ELR (cell line): ENCODE measurements at places on chromosomes 12 and 14.

DNA sequence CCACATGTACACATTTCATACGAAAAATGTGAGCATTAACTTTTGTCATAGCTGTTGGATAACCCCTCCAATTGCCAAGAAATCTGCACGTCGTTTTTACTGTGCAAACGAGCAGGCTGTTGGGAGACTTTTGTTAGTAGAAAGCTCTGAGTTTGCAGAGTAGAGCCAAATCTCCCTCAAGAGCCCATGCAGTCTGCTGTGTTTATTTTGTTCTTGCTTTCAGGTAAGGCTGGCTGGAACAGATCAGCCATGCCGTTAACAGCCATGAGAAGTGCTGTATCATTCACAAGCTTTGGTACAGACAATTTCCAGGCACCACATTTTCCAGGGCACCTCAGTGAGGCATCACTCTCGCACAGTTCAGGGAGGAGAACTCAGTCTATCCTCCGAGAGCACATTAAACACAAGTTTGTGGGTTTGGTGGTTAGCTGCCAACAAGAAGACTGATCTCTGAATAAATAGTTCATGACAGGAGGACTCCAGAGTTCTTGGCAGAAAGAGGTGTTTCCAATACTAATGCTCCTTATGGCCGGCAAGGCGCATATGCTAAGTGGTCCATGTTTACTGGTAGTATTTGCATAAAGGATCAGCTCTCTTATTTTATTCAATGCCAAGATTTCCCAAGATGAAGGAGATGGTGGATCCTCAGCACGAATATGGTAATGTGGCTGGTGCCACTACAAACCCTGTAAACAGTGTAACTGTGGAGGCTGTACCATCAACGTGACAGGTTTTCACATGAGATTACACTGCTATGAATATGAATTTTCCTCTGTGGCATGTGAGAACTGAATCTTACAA, 30.3 kb upstream of the PELI2 start:
- no peak for DNase-seq

GRCh38 chr12:76265424-76266180, 82.6 kb downstream of the BBS10 start:
- DNase-seq: peak; percentile 42

GRCh38 chr14:68841016-68841809, 48.3 kb upstream of the ZFP36L1 start:
- peak; percentile 32 for DNase-seq

DNA sequence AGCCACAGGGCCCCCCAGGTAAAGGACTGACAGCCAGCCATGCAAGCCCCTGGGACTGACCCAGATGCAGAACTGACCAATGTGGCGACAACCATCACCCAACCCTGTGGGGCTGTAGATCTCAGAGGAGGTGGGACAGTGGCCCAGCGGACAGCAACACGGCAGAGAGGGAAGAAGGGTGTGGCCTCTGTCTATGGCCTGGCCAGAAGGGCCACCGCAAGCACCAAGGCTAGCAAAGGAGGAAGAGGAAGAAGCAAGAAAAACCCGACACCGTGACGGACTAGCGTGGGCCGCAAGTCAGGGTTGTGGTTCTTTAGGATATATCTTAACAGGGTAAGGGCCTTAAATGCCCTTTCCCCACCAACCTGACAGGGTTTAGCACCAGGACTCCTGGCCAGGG, 71.2 kb downstream of the ITPK1 start:
- no peak for DNase-seq

DNA sequence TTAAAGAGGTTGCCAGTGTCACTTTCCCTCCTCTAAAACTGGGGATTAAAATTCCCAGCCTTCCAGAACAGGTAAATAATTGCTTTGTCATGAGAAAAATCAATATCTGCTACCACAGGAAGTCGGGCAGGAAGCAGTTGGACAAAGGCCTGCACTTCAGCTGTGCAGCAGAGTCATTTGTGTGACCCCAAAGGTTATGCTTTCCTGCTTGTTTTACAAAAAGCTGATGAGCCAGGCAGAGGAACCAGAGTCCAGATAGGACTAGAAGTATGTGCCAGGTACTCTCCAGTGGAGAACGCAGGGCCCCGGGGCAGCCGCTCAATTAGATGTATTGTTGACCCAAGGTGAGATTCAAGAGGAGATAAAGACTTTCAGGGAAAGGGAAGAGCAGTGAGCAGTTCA, 117.1 kb upstream of the FRMD6 start:
- DNase-seq: peak; percentile 79

- DNase-seq: no peak
Observed at GRCh38 chr12:94674051-94674451, 23.7 kb upstream of the TMCC3 start.

- DNase-seq: no peak
Observed at GRCh38 chr12:536751-537245, 77.1 kb downstream of the B4GALNT3 start.

- DNase-seq: no peak
Observed at GRCh38 chr12:100871195-100871734, 76.7 kb downstream of the ANO4 start.

DNA sequence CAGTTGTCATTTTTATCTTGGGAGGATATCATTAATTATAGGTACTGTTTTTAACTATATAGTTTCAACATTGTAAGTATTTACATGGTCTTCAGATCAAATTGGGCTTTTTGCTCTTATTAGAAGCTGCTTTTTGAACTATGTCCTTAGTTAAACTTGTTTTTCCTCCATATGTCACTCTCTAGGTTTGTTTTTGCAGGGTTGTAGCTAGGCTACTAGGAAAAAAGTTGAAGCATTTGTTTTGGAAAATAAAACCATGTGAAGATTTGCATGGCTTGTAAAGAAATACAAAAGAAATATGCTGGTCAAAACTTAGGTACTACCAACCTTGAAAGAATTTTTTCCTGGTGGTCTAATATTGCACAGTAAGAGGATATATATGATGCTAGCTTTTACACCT, 3.4 kb downstream of the ARID2 start:
- DNase-seq: no peak

DNA sequence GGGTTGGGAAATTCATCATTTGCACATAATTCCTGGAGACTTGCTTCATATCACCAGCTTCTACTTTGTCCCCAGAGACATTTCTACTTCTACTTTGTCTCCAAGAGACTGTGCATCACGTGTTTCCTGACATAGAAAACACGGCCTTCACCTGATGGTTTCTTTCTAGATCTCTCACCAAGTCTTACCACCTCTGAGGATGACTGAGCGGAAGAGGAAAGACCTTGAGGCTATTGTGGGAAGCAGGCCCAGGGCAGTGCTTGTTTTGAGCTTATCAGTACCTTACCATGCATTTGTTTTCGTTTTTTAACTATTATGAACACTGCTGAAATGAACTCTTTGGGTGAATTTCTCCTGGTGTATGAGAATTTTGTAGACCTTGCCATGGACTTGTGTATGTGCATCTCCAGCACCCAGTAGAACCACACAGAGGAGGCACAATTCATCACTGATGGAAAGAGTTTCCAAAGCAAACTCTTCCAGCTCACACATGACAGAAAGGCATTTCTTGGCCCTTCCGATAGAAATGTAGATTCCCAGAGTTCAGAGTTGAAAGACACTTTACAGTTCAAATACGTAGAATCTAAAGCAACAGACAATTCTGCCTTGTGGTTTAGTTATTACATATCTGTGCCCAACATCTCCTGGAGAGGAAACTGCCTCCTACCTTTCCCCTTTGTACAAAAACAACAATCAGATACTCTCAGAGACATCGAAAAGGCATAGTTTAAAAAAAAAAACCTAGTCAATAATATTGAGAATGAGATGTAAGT, 434.7 kb downstream of the FUT8 start:
- DNase-seq: peak; percentile 6

- DNase-seq: no peak
Observed at GRCh38 chr14:24920265-24921075, 129.5 kb downstream of the STXBP6 start.

- no peak for DNase-seq
Observed at GRCh38 chr12:57103856-57104255, 7.3 kb downstream of the STAT6 start.

- no peak for DNase-seq
Observed at GRCh38 chr14:104085889-104086201, 345 bp downstream of the ASPG start.

GRCh38 chr12:11650286-11651281, 1.1 kb downstream of the ETV6 start:
- peak; percentile 56 for DNase-seq
